ENCODE measurements at places on chromosomes 11 and 22.
A peak's percentile ranks its signal among the peaks of the same experiment; 100 is the strongest.

- no peak for DNase-seq
These were observed 171.8 kb downstream of the DSCAML1 start for GRCh38 chr11:117625237-117625636.

- DNase-seq: no peak
These were observed 32.5 kb upstream of the APLNR start for GRCh38 chr11:57269571-57270021.

GRCh38 chr11:60922906-60923305 lies 1.4 kb upstream of the TMEM132A start:
- DNase-seq: no peak

DNA sequence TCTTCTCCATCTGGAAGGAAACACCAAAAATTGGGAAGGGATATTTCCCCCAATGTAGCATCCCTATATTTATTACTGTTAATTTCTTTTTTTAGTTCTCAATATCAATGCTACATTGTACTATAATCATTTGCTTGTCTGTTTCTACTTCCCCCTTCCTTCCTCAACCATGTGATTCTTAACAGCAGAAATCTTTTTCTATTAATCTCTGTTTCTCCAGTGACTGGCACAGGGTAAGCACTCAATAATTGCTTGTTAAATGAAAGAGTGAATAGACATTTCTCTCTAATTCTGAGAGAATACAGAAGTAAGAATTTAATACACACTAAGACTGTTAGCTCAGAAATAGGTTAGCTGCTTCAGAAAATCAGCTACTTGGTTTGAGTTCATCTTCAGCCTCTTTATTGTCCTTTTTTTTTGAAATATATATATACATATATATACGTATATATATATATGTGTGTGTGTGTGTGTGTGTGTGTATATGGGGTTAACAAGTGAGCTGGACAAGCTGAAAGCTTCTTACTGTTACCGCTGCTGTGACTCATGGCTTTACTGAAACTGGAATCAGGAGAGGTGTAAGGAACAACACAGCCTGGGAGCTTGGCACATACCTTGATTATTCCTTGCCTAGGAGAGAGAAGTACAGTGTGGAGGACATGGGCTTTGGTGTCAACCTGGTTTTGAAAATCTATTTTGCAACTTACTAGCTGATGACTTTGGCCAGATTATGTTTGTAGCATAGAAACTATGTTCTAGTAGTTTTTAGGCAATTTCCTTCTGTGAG lies 26.2 kb upstream of the PDE3B start:
- DNase-seq: no peak

DNA sequence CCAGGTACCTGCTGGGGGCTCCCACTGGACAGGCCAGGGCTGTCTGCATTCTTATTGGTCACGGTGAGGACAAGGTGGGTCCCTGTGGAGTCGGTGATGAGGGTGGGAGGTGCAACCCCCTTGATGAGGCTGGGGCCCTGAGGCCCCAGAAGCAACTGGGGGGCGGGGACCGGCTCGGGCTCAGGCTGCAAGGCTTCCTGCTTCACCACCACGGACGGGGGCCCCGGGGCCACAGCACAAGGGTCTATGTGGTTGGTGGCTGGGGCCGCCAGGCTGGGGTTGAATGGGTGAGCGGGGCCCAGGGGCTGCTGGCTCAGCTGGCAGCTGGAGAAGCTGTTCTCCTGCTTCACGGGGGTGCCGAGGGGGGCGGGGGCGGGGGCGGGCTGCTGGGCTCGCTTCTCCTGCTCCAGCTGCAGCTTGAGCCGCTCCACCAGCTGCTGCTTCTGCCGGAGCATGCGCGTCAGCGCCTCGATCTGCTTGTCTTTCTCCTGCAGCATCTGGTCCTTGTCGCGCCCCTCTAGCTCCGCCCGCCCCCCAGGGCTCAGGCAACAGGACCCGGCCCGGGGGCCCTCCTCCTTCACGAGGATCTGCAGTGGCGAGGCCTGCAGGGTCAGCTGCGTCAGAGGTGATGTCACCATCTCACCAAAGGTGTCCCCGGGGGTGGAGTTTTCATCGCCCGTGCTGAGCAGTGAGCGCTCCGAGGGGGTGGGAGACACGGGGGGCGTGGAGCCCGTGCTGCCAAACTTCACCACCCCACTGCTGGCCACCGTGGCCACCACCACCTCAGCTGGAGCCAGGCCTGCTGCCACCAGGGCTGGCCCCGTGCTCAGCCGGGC lies 48.2 kb downstream of the SGSM3 start:
- no peak for DNase-seq

GRCh38 chr22:16963189-16963945 lies 44.7 kb downstream of the GAB4 start:
- DNase-seq: no peak

GRCh38 chr11:46235777-46236688 lies 41.4 kb upstream of the CREB3L1 start:
- DNase-seq: no peak

GRCh38 chr22:26681395-26681821 lies 24.0 kb downstream of the MIAT start:
- DNase-seq: no peak

- DNase-seq: no peak
These were observed 5.9 kb downstream of the RPS6KA4 start for GRCh38 chr11:64364911-64365310.

GRCh38 chr11:15970506-15971214 lies 385.7 kb downstream of the SOX6 start:
- no peak for DNase-seq

- no peak for DNase-seq
These were observed 42.1 kb downstream of the SCUBE1 start for GRCh38 chr22:43300891-43301676.

GRCh38 chr11:67490727-67491065 lies 7.9 kb downstream of the AIP start:
- DNase-seq: no peak

GRCh38 chr11:106983991-106984390 lies 34.3 kb downstream of the GUCY1A2 start:
- DNase-seq: no peak

GRCh38 chr11:110958216-110958615 lies 246.0 kb upstream of the ARHGAP20 start:
- DNase-seq: no peak

- DNase-seq: no peak
These were observed 44.0 kb downstream of the KIAA1671 start for GRCh38 chr22:24996420-24996952.

DNA sequence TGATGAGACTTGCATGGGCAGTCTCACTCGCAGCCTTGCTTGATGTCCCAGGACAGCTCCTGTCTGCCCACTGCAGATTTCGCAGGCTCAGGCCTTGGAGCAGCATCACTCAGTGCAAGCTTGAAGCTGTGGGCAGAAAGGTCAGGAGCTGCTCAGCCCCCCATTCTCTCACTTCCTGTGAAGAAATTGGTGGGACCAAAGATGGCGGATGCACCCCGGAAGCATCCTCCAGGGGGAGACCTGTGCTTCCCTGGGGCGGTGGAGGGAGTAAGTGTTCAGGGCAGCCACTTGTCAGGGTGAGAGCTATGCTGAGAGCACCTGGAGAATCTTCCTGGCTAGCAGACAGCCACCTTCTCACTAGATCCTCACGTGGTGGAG lies 11.3 kb downstream of the PLAAT2 start:
- DNase-seq: no peak

- no peak for DNase-seq
These were observed 20.8 kb upstream of the DLAT start for GRCh38 chr11:112004389-112004788.

GRCh38 chr11:108069947-108070346 lies 51.4 kb upstream of the ACAT1 start:
- DNase-seq: peak; percentile 21

DNA sequence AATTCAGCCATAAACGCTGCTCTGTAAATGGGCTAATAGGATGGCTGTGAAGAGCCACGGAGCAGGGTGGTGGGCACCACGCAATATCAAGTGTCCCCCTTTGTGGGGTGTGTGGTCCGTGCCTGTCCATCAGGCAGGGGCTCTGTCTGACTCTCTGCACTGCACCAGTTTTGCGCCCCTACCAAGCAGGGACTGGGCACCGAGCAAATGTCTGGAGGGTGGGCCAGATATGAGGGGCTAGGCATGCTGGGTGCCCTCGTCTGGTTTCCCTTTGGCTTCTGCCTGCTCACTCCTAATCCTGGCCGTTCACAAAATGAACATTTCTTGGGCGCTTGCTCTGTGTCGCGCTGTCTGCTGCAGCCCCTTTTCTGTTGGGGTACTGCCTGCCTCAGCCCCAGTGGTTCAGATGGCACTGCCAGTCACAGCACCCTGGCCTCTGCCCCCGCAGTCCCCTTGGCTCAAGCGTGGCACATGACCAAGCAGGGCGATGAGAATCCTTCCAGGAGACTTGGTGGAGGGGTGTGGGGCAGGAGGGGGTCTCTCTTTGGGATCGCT lies 37.1 kb upstream of the CELSR1 start:
- no peak for DNase-seq

GRCh38 chr22:50737728-50738648 lies at the start of gene ACR:
Gene ACR (plus strand): TSS chr22:50738204. CDS start chr22:50738236, 32 bp downstream.
- DNase-seq: no peak

GRCh38 chr11:962688-963087 lies 37.0 kb downstream of the AP2A2 start:
- DNase-seq: peak; percentile 77

GRCh38 chr11:105024394-105024793 lies 1.4 kb upstream of the CASP5 start:
- no peak for DNase-seq

- no peak for DNase-seq
These were observed 26.1 kb downstream of the CD44 start for GRCh38 chr11:35165030-35165422.

DNA sequence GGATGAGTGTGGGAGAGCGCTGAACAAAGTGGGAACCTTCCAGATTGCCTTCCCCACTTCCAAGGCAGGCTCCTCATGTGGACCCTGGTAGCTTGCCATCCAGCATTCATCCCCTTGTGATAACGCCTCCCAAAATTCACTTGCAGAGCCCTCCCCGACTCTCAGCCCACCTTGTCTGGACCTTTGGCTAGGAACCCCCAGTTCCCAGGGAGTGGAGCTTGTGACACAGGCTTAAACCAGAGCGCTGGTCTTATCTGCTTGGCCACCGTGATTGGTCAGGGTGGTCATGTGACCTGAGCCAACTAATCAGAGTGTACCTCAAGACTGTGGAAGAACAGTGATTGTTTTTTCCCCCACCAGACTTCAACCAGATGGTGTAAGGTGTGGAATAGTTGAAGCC lies 9.6 kb upstream of the SLC35C1 start:
- DNase-seq: no peak

DNA sequence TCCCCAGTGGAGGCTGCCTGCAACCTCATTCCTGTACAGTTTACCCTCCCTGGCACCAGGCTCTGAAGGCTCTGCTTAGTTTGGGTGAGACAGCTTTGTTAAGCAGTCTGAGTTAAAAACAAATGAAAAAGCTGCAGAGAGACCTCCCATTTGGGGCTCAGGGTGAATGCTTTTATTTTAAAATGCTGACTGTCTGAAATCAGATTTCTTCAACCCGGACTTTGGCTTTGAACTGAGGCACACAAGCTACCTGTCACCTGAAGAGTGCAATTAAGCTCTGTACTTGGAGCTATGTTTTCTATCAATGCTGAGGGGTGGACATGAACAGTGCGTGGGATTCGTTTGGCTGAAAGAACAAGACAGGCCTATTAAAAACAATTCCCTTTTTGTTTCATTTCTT lies 217.5 kb upstream of the SORL1-AS1 start:
- no peak for DNase-seq
